ENCODE measurements at places on chromosomes 4 and X. TPM values are rescaled to one million over a fixed set of nuclear protein-coding genes. Genes with fewer than 3 reads are reported as not detected.

Gene EDA
- 0.61 TPM for total RNA-seq

Gene ASB5
- 122 TPM for total RNA-seq

Gene RTL3
- not detected for total RNA-seq

Gene DUSP9
- total RNA-seq, result not detected

Gene CLDN34
- not detected for total RNA-seq

Gene PNPLA4
- 35.8 TPM for total RNA-seq

Gene FDCSP
- not detected for total RNA-seq

Gene F11
- not detected for total RNA-seq

Gene PPARGC1A
- 30.6 TPM for total RNA-seq

Gene IRF2
- 32.0 TPM for total RNA-seq

Gene KLHL15
- 7.3 TPM for total RNA-seq

Gene GRID2
- total RNA-seq, result not detected

Gene ALB
- total RNA-seq, result not detected

Gene HTR2C
- not detected for total RNA-seq

Gene ENAM
- 0.20 TPM for total RNA-seq

Gene TMEM150C
- total RNA-seq, result 7.5 TPM

Gene NAA11
- not detected for total RNA-seq

Gene GBA3
- total RNA-seq, result not detected

Gene CT55
- not detected for total RNA-seq

Gene PFKFB1
- 9.3 TPM for total RNA-seq

Gene FREM3
- not detected for total RNA-seq

Gene SHISA3
- 1.0 TPM for total RNA-seq

Gene LYAR
- 26.6 TPM for total RNA-seq

Gene CABS1
- not detected for total RNA-seq
